ENCODE measurements at places on chromosomes 11 and 22.

- DNase-seq = no peak
Measured at GRCh38 chr11:19906126-19906525, 193.5 kb downstream of the NAV2 start.

DNA sequence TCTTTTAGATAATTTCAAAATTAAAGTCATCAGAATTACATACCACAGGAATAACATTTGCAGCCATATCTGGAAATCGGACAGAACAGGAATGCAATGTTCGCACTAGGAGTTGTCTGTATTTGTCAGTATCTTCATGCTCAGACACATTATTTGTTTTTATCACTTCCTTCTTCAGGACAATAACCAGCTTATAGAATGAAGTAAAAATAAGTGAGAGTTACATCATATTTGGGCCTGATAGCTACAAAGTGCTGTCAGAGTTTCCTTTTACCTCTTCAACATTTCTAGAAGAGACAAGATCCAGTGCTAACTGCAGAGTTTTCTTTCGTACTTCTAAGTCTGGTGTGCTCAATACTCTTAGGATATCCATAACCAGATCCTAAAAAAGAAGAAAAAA lies 18.9 kb downstream of the COPB1 start:
- DNase-seq = no peak

DNA sequence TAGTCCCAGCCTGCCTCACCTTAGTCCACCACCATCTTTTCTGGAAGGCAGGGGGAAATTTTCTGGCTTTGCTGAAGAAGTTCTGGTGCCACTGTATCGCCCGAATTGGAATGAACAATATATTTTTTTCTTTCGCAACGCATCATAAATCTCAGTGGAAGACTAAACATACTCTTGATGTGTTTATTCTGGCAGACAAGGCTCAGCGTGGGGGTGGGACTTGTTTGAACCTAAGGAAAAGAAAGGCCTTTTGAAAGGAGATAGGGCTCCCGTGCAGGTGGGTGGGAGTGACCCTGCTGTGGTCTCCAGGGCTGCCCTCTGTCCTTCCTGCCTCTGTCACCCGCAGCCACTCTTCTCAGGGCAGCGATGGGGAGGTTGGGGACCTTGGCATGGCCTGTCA lies 42.5 kb downstream of the CD82 start:
- no peak for DNase-seq

GRCh38 chr22:17164392-17165024 lies 5.4 kb upstream of the HDHD5 start:
- DNase-seq = no peak

GRCh38 chr11:95442531-95443050 lies 211.6 kb upstream of the SESN3 start:
- no peak for DNase-seq

- no peak for DNase-seq
Measured at GRCh38 chr11:118623269-118623655, 15.8 kb downstream of the PHLDB1 start.

DNA sequence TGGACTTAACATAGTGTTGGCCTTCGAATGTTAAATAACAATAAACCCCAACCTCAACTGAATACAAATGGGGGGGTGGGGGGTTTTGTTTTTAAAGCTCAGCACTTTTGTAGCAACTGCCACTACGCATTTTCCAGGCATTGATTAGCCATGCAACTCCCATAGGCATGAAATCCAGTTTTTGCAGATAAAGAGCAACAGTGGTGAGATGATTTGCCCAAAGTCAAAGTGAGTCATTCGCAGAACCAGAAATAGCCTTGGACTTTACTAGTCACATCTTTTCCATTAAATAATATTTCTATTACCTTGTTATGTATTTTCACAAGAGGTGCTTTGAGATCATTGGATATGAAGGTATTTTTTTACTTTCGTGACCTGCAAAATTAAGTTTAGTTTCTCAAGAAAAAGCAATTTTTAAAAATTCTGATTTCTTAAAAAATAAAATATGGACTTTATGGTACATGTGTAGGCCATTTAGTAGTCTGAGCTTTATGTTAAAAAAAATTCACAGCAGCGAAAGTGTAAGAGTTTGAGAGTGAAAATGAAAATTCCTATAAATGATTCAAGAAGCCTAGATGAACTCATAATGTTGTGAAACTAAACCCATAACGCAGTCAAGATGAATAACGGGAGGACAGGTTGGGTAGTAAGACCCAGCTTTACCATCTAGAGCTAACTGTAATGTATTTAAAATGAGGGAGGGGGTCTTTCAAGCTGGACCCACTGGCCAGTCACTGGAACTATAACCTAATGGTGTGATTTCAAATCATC lies 1.9 kb upstream of the PHF21A start:
- no peak for DNase-seq

GRCh38 chr22:22720201-22720723 lies 75.8 kb downstream of the GGTLC2 start:
- no peak for DNase-seq

DNA sequence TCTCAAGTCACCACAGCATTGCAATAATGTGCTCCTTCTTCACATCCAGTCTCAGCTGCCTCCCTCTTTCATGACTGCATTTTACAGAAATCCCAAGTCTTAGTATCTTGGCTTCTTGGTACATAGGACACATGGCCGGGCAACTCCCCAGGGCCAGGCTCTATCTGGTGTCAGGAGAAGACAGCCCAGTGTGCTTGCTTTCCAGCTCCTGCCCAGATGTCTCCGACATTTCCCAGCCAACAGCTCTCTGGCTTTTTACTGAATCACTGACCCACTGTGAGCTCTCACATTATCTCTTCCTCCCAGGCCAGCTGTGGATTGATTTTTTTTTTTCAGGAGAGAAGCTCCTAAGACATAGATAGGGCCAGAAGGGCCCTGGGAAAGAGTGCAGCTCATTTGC lies 346.0 kb upstream of the C11orf87 start:
- DNase-seq = no peak

GRCh38 chr11:21142007-21142406 lies 472.6 kb downstream of the NELL1 start:
- DNase-seq = no peak

DNA sequence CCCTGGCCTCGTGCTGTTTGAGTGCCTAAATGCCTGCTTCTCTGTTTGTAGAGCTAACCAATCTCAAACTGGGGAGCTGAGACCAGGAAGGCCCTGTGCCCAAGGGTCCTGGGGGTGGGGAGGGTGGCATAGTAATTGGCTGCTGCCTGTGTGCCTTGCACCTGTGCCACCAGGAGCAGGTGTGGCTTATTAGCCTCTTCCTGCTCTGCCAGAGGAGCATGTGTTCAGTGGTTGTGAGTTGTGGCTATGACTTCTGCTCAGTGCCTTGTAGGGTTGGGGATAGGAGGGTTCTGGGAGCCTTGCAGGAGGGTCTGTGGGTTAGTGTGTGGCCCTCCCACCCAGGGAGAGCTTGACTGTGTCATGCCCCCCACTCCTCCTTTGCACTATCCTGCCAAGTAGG lies 109.2 kb downstream of the ZBTB16 start:
- no peak for DNase-seq

DNA sequence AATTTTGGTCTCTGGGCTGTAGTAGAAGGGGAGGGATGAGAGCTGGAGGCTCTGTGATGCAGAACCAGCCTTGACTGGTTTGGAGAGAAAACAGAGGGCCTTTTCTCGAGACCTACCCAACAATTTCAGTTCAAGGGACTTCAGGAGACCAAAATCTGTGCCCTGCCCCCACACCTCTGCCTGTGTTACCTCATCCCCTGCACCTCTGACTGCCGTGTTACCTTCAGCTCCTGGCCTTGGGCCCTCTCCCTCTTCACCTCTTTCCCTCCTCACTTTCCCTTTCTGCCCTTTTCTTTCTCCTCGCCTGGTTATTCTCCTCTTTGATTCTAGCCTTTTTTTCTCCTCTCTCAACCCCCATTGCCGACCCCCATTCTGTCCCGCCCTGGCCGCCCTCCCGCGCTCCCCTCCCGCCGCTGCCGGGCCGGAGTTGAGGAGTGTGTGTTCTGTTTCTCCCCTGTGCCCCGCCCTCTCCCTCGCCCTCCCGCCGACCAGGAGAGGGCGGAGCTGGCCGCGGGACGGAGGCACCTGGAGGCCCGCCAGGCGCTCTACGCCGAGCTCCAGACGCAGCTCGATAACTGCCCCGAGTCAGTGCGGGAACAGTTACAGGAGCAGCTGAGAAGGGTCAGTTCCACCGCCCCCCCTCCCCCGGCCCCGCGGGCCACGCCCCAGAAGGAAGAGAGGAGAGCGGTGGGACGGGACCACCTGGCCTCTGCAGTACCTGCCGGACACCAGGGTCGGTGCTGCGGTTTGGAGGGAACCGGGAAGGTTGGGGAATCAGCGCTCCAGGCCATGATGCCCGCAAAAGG lies 27.2 kb downstream of the PHLDB1 start:
- DNase-seq = no peak

DNA sequence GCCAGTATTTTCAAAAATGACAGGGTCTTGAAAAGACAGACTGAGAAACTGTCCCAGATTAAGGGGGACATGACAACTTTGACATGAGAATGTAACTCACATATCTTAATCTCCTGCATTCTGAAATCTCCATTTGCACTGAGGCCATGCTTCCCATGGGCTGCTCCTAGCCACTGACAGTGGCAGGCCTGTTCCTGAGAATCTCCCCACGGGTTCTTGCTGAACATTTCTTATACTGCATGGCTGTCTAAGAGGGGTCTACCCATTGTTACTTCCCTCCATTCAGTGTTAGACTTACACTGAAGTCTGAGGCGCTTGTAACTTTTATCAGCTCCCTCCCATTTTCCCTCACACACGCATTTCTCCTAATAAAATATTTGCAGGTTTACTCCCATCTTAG lies 1.5 kb downstream of the CEP295 start:
- no peak for DNase-seq

DNA sequence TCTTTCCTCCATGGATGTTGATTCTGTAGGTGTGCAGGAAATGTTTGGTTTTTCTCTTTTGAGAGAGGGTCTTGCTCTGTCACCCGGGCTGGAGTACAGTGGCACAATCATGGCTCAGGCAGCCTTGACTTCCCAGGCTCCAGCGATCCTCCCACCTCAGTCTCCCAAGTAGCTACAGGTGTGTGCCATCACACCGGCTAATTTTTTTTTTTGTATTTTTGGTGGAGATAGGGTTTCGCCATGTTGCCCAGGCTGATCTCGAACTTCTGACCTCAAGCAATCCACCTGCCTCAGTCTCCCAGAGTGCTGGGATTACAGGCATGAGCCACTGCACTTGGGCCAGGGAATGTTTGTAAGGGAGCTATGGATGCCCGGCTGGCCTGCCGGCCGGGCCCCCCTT lies 4.5 kb downstream of the PRR5 start:
- DNase-seq = no peak

DNA sequence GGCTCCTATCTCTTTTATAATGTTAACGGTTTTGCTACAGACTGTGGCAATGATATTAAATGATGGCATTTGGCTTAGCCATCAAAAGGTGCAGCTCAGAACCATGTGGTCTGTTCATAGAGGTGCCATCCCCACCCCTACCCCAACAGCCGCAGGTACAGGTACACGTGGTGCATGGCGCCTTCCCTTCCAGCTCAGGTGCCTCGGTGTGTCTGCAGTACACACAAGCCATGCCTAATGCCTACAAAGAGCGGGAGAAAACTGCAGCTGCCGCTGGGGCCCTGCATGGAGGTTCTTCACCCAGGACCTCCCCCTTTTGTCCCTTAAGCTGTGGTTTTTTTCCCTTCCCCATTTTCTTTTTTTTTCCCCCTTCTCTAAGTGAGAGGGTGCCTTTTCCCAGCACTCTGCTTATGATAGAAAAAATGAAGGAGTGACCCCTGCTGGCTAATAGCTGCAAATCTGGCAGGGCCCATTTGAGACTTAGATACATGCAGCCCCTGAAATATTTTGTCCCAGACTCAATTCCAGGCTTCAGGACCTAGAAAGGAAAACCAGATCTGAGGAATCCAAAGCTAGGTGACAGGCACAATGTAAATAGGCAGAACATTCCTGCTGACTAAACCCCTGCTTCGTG lies 6.5 kb downstream of the OR52M1 start:
- no peak for DNase-seq

GRCh38 chr11:69220561-69221051 lies 64.9 kb downstream of the SMIM38 start:
- no peak for DNase-seq

DNA sequence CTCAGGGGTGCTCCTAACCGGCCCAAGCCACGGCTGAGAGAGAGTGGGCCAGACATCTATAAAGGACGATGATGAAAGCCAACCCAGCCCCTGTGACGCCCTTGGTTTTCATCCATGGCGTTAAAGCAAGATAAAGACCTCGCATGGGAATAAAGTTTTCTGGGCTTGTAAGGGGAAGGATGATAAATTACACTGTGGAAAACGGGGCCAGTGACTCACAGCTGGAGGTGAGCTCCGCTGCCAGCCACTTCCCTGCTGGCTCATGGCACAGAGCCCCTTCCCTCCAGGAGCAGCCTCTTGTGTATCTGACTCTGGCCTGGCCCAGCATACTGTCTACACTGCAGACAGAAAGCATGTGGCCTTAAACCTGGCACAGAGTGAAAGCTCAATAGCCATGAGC lies 503.2 kb upstream of the B3GAT1 start:
- no peak for DNase-seq

GRCh38 chr22:19876314-19876940 lies 21.8 kb upstream of the GNB1L start:
- no peak for DNase-seq

DNA sequence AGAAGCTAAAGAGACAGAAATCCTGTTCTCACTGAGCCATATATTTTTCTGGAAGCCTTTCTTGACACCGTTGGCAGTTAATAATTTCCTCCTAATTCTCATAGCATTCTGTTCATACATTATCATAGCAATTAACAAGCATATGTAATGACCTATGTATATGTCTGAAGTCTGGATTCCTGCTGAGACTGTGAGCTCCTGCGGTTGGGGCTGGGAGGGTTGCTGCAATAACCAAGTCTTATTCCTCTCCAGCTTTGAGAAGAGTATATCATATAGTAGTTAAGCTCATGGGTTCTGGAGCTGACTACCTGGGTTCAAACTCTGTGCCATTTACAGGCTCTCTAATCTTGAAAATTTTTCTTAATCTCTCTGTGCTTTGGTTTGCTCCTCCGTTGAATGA lies 175.2 kb downstream of the MAML2 start:
- DNase-seq = no peak

GRCh38 chr22:47759909-47760308 lies 997.5 kb downstream of the TBC1D22A start:
- no peak for DNase-seq

GRCh38 chr11:35967042-35967441 lies 23.2 kb downstream of the LDLRAD3 start:
- DNase-seq = no peak

Measured in HS-27A (cell line).